ENCODE measurements at places on chromosomes 2 and 18. TPM values are rescaled to one million over a fixed set of nuclear protein-coding genes. Genes with fewer than 3 reads are reported as not detected.

DNA sequence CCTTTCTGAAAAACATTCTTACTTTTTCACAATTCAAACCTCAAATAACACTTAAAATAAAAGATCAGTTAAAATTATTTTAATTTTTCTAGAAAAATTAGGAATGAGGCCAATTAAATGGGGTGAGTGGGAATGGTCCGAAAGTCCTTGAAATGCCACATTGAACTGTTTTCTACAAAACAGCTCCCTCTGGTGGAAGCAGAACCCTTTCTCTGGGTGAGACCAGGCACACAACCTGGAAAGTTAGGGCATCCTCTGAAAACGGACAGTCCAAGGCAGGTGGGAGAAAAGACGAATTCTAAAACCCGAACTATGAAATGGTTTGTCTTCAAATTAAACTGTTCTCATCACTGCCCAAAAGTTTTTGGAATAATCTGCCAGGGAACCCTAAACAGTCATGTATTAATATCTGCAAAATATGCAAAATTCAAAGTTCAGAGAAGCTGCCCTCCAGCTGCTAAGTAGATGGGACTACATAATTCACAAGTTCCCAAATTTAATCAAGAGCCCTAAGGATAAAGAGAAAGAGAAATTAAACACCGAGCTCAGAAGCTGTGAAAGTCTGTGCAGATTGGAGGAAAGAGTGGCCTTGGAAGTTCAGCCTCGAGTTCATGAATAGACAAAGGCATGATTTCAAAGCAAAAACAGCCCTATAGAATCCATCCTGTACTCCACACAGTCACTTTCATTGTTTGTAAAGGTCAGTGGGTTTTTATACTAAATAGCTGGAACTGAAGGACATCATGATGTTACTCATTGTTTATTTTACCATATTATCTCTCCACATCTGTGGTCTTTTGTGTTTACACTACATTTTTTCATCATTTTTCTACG lies 108.3 kb downstream of the PIEZO2 start:
- DNase-seq: peak; percentile 84

DNA sequence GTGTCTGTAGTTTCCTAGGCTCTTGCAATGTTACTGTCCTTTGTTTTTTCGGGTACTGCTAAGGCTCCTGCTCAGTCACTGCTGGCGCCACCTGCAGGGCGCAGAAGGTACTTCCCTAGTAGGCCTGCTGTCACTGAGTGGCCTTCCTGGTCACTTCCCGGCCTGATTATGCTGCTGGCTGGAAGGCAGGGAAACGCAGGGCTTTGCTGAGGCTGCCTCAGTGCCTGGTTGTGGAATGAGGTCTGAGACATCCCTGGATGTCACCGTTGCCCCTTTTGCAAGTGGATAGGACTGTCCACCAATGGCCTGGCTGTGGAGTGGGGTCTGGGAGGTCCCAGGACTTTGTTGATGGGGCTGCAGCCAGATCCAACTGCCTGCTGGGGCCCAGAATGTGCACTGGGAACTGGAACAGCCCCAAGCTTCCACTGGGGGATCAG lies 13.1 kb downstream of the DAW1 start:
- peak; percentile 87 for DNase-seq

GRCh38 chr2:233470011-233470687 lies 96.4 kb downstream of the USP40 start:
- peak; percentile 42 for DNase-seq

- DNase-seq: no peak
These were observed 74.6 kb upstream of the UBXN4 start for GRCh38 chr2:135667045-135667444.

- no peak for DNase-seq
These were observed 153.5 kb upstream of the PGAP1 start for GRCh38 chr2:197079832-197080555.

DNA sequence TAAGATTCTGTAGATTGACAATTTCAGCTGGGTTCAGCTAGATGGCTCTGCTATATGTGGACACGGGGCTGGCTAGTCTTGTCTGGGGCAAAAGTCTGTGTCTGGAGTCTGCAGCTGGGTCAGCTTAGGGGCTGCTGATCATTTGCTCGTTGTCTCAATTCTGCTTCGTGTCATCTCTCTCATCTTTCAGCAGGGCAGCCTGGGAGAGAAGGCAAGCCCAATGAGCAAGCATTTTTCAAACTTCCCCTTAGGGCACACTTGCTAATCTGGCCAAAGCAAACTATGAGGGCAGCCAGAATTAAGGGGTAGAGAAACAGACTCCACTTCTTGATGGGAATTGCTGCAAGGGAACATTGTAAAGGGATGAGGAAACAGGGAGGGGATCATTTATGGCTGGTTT lies 462.6 kb downstream of the SLC4A3 start:
- DNase-seq: no peak

DNA sequence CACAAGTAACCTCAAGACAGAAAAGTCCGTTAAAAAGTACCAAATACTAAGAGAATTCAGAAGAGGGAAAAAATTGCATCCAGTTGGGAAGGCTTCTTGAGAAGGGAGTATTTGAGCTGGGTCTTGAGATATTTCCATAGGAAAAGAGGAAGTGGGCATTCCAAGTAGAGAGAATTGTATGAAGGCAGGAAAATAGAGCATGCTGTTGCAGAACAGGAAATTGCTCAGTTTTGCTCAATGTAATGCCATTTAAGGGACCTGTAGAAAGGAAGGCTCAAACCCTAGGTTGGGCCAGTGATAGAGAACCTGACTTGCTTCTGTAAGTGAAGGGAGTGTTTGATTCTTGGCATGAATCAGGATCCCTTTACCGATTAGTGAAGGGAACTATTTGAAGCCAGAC lies 1.0 kb upstream of the ZC3H8 start:
- DNase-seq: no peak

- DNase-seq: peak; percentile 31
These were observed 12.7 kb upstream of the CDH2 start for GRCh38 chr18:28189400-28190239.

- DNase-seq: no peak
These were observed 19.9 kb upstream of the UGT1A8 start for GRCh38 chr2:233597522-233597921.

FAP gene
- 1.8 TPM for total RNA-seq

CSRNP3 gene
- total RNA-seq: 2.0 TPM

KCNS3 gene
- total RNA-seq: 17.5 TPM

KCNIP3 gene
- total RNA-seq: 1.5 TPM

MYOM1 gene
- total RNA-seq: 7.9 TPM

All from colonic mucosa (tissue), 4 donors.